ENCODE measurements at places on chromosomes 3 and 15. TPM values are rescaled to one million over a fixed set of nuclear protein-coding genes. Genes with fewer than 3 reads are reported as not detected.

The USP13 gene
- 28.5 TPM for total RNA-seq

The OR5H14 gene
- total RNA-seq, result not detected

- peaks cover 4% of the 10 kb centered on the region for H3K27me3 ChIP-seq
- no peak overlapping the region for H3K4me3 ChIP-seq
- H3K4me1 ChIP-seq, result peaks cover 17% of the 10 kb centered on the region
- no peak overlapping the region for H3K27ac ChIP-seq
- H3K36me3 ChIP-seq, result no peaks in the 10 kb centered on the region
- DNase-seq, result no peak
These were observed 7.0 kb upstream of the CPNE9 start for GRCh38 chr3:9696480-9697220.

- DNase-seq, result no peak
- H3K4me3 ChIP-seq, result no peak overlapping the region
- no peaks in the 10 kb centered on the region for H3K27me3 ChIP-seq
- H3K4me1 ChIP-seq, result peaks cover 3% of the 10 kb centered on the region
These were observed 13.8 kb upstream of the KCNMB2 start for GRCh38 chr3:178522200-178523052.

The RAD51 gene
- total RNA-seq, result 5.0 TPM

The CLEC3B gene
- not detected for total RNA-seq

- peaks cover 6% of the 10 kb centered on the region for H3K4me1 ChIP-seq
- H3K4me3 ChIP-seq, result no peak overlapping the region
- H3K36me3 ChIP-seq, result no peaks in the 10 kb centered on the region
- H3K27me3 ChIP-seq, result no peaks in the 10 kb centered on the region
- no peak overlapping the region for H3K27ac ChIP-seq
These were observed 843.4 kb upstream of the DPPA4 start for GRCh38 chr3:110180733-110181132.

The TIMP4 gene
- not detected for total RNA-seq

DNA sequence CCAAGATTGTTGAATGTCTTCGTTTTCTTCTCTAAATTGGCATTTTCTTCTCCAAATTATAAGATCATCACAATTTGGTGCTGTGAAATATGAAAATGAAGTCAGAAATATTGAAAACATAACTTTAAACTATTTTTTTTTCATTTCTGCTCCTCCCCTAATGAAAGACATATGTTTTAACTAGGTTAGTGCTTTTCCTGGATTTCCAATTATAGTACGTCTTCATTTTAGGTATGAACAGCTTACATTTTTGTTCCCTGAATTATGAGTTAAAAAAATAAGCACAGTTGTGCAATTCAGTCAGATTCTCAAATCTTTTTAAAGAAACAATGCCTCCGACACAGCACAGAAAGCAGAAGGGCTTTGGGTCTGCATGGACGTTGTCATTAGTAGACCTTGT is 83.5 kb upstream of the CFAP20DC start:
- H3K4me1 ChIP-seq, result no peaks in the 10 kb centered on the region
- no peak overlapping the region for H3K4me3 ChIP-seq
- no peaks in the 10 kb centered on the region for H3K36me3 ChIP-seq
- H3K27ac ChIP-seq, result no peak overlapping the region
- H3K27me3 ChIP-seq, result no peaks in the 10 kb centered on the region

GRCh38 chr15:59177317-59177660 is 29.4 kb upstream of the LDHAL6B start:
- no peak overlapping the region for H3K27ac ChIP-seq
- DNase-seq, result no peak
- H3K4me1 ChIP-seq, result peaks cover 5% of the 10 kb centered on the region
- peaks cover 6% of the 10 kb centered on the region for H3K36me3 ChIP-seq
- no peaks in the 10 kb centered on the region for H3K27me3 ChIP-seq

The ZDHHC19 gene
- total RNA-seq, result 1.2 TPM

DNA sequence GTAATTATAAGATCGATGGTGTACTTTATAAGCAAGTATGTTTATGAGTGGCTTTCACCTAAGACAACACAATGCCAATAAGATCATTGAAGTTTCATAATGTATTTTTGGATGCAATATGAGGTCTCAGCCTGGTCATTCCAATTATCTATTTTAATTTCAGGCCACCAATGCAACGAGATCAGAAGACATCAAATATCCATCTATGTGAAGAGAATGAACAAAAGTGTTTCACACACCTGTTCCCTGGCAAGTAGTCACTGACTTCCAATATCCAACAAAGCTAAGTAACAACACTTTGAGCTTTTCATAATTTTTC is 53.6 kb upstream of the TMCO5A start:
- no peaks in the 10 kb centered on the region for H3K27me3 ChIP-seq
- H3K27ac ChIP-seq, result no peak overlapping the region
- no peak overlapping the region for H3K4me3 ChIP-seq
- DNase-seq, result no peak
- no peaks in the 10 kb centered on the region for H3K36me3 ChIP-seq
- peaks cover 4% of the 10 kb centered on the region for H3K4me1 ChIP-seq

DNA sequence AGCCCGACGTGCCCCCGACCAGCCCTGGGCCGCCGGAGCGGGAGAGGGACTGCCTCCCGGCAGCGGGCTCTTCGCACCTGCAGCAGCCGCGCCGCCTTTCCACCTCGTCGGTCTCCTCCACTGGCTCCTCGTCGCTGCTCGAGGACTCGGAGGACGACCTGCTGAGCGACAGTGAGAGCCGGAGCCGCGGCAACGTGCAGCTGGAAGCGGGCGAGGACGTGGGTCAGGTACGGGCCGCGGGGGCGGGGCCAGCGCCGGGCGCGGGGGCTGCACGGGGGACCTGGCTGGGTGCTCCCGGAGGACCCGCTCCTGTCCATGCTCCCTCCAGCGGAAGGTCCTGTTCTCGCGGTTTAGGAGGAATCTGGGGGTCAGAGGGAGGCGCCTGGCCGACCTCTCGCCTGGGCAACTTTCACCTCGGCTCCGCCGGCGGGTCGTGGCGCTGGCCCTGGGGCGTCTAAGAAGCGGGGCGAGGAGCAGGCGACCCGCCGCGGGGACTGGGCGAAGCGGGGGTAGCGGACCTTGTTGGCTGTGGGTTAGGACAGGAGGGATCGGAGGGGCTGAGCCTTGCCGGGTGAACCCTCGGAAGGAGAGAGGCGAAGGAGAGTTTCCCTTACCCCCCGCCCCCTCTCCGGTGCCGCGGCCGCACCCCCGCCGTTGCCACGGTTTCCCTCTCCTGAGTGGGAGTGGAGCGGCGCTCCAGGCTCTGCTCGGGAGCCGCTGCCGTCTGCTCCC is 682 bp downstream of the ITPKA start:
- DNase-seq, result no peak
- no peaks in the 10 kb centered on the region for H3K36me3 ChIP-seq
- H3K27me3 ChIP-seq, result peaks cover 29% of the 10 kb centered on the region
- no peak overlapping the region for H3K4me3 ChIP-seq

DNA sequence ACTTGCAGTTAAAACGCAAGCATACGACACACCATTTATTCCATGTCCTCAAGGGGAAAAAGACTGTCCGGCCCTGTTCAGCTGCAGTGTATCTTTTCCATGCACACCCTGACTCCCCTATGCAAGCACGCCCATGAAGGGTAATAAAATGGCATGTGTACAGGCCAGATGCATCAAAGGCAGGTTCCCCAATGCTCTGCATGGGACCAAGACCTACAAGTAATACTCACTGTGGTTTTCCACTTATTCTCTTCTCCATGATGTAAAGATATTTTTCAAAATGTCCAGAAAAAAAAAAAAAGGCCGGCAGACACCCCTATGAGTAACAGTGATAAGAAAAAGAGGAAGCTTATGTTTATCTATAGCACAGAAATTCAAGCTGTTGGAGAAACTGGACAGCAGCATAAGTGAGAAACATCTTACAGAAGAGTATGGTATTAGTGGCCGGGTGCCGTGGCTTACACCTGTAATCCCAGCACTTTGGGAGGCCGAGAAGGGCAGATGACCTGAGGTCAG is 70.8 kb downstream of the MCF2L2 start:
- no peaks in the 10 kb centered on the region for H3K4me1 ChIP-seq
- DNase-seq, result no peak
- H3K27ac ChIP-seq, result no peak overlapping the region
- no peaks in the 10 kb centered on the region for H3K36me3 ChIP-seq
- no peaks in the 10 kb centered on the region for H3K27me3 ChIP-seq

GRCh38 chr15:38745626-38746025 is 181.0 kb upstream of the RASGRP1 start:
- no peaks in the 10 kb centered on the region for H3K4me1 ChIP-seq
- no peaks in the 10 kb centered on the region for H3K36me3 ChIP-seq
- H3K27me3 ChIP-seq, result no peaks in the 10 kb centered on the region
- H3K4me3 ChIP-seq, result no peak overlapping the region

The PLIN1 gene
- not detected for total RNA-seq

DNA sequence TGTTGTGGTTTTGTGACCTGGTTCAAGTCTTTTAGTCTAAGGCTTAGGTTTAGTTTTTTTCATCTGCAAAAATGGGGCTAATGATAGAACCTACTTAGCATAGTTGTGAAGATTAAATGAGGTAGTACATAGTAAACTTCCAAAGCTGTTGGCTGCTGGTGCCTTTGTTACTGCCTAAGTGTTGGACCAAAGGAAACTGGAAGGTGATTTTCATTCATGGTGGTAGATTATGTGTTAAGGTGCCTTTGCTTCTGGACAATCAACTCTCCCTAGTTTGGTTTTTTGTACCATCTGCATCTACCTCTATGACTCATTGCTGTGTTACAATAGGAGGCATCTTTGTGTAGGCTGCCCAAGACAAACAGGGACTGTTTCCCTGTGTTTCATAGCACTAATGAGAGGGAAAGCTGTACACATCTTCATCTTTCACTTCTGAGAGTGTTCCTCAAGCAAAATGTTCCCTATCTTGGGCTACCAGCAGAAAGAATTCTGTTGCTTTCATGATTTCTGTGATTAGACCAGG is 3.2 kb downstream of the MAP2K1 start:
- H3K4me1 ChIP-seq, result peaks cover 5% of the 10 kb centered on the region
- H3K27ac ChIP-seq, result no peak overlapping the region
- H3K4me3 ChIP-seq, result no peak overlapping the region
- no peak for DNase-seq
- no peaks in the 10 kb centered on the region for H3K36me3 ChIP-seq

DNA sequence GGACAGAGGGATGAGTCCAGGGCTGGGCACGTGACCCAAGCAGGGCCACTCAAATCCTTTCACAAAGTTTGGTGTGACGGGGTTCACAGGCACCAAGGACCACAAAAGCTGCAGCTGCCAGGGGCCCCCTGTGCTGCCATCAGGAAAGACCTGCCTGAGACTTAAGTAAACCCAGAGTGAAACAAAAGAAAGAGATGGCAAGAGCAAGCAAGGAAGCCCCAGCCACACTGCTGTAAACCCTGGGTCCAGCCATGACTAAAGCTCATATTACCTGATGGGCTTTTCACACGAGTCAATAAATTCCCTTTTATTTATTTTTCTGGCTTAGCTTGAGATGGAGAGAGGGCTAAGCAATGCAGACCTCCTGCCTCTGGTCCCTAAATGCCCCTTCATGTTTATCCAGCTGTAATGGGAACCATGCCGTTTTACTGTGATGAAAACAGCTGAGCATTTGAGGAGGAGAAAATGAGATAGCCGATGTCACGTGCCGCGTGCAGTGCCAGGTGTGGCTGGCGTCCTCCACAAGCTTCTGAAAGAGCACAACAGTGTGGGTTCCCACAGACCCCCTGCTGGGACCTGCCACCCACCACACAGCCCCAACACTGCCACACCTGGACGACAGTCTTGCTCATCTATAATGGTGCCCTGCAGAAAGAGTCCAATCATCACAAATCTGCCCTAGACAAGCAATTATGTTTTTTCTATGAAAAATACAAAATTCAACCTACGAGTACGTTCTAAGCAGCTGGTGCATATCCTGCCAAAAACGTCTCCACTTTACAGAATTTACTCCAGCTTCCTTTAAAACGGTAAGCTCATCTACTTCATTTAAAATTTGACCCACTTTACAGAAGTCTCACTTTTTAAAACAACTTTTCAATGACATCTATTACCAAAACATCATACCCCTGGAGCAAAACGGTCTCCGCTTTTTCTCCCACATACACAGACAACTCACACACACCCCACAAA is 34.2 kb downstream of the ADAMTS17 start:
- no peak for DNase-seq
- H3K4me3 ChIP-seq, result no peak overlapping the region
- H3K36me3 ChIP-seq, result peaks cover 7% of the 10 kb centered on the region
- peaks cover 15% of the 10 kb centered on the region for H3K4me1 ChIP-seq
- no peak overlapping the region for H3K27ac ChIP-seq

DNA sequence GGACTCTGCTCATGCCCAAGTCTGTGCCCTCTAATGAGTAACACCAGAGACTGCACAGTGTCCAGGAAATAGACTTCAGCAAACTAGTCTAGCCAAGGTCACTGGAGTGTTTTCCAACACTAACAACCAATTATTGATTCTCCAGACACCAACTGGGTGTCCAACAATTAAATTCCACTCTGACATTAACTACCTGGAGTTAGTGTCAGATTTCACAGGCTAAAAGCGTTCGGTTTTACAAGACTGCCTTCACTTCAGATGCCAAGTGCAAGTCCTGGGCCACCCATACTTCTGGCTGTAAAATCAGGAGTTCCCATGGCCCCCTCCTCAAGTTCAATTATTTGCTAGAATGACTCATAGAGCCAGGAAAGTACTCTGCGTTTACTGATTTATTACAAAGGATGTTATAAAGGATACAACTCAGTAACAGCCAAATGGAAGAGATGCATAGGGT is 20.8 kb upstream of the CFAP161 start:
- no peaks in the 10 kb centered on the region for H3K4me1 ChIP-seq
- H3K27ac ChIP-seq, result no peak overlapping the region
- H3K36me3 ChIP-seq, result no peaks in the 10 kb centered on the region

DNA sequence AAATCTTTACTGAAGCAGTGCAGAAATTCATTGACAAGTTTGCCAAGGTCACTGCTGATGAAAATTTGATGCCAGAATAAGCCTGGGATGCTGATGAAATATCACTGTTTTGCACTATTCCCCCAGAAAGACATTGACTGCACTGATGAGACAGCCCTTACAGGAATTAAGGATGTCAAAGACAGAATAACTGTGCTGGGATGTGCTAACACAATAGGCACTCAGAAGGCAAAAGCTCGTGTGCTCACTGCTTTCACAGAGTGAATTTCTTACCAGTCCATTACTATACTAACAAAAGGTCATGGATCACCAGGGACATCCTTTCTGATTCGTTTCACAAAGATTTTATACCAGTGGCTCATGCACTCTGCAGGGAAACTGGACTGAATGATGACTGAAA is 69.4 kb downstream of the MCF2L2 start:
- no peaks in the 10 kb centered on the region for H3K36me3 ChIP-seq
- H3K27me3 ChIP-seq, result no peaks in the 10 kb centered on the region
- no peaks in the 10 kb centered on the region for H3K4me1 ChIP-seq
- no peak for DNase-seq

DNA sequence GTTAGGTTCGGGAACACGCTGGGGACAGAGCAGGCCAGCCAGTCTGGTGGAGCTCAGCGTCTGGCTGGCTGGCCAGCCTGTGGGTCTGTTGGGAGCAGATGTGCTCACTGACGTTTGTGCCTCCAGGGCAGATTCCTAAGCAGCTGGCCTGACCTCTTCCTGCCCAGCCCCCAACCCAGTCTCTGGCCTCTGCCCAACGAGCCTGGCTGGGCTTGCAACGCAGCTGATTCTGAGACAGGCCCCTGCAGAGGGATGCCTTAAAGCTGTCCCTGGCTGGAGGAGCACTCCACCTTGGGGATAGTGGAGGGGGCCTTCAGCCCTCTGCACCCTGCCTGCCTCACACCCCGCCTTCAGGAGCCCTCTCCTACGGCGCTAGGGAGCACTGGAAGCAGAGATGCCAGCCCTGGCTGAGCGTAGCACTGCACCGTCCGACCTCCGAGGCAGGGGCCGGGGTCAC is 46.0 kb downstream of the KLF13 start:
- no peaks in the 10 kb centered on the region for H3K36me3 ChIP-seq
- DNase-seq, result peak; percentile 89
- peak overlapping the region; percentile 94 for H3K27ac ChIP-seq
- H3K4me1 ChIP-seq, result peaks cover 58% of the 10 kb centered on the region
- peak overlapping the region; percentile 74 for H3K4me3 ChIP-seq

- no peak overlapping the region for H3K4me3 ChIP-seq
- no peaks in the 10 kb centered on the region for H3K36me3 ChIP-seq
- no peak overlapping the region for H3K27ac ChIP-seq
- no peaks in the 10 kb centered on the region for H3K4me1 ChIP-seq
- DNase-seq, result no peak
These were observed 980.4 kb downstream of the NAALADL2 start for GRCh38 chr3:175839366-175840005.
